Activated CD8-positive, alpha-beta T cell treated with anti-CD3 and anti-CD28 coated beads, Interleukin-2, amount 10 ng/mL, durations not matched to agents 7 days and 5 days (primary cell): ENCODE measurements at places on chromosomes 2 and 18.
A peak's percentile ranks its signal among the peaks of the same experiment; 100 is the strongest.

DNA sequence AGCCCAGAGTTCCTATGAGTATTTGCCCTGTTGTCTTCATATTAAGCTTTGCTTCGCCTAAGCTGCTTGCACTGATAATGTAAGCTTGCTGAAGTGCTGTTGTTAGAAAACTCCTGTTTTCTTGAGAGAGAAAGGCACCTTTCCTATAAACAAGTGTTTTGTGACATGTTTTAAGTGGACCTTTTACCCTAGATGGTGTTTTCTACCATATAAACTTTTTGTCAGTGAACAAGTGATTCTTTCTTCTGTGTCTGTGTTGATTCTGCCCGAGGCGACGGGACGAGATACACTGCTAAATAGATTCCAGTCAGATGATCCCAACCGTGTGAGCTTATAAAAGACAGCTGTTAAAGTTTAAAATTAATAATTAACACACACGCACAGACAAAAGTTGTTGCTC is 24.1 kb downstream of the CABLES1 start:
- no peak for DNase-seq

DNA sequence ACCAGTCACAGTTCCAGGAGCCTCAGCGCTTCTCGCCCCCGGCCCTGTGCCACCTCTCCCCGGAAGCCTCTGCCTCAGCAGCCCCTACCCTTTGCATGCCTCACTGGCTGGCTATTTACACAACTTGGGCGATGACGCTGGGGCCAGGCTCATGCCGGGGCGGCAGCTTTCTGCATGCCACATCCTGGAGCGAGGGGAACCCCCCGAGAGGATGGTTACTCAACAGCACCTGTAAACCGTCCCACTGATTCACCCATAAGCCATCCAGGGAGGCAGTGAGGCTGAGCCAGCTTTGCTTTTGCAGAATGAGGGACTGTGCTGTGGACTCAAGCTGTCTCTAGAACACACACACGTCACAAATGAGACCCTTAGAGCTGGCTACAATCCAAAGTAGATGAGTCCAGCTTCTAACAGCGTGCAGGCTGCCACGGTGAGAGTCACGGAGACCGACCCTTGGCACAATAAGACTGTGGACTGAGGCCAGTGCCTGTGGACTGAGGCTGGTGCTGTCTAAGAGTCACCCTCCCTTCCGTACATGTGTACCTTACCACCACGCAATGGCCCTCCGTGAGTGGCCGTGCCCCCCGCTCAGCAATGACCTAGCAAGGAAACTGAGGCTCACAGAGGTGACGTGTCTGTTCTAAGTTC is 45.6 kb upstream of the ODC1 start:
- DNase-seq, result peak; percentile 84

DNA sequence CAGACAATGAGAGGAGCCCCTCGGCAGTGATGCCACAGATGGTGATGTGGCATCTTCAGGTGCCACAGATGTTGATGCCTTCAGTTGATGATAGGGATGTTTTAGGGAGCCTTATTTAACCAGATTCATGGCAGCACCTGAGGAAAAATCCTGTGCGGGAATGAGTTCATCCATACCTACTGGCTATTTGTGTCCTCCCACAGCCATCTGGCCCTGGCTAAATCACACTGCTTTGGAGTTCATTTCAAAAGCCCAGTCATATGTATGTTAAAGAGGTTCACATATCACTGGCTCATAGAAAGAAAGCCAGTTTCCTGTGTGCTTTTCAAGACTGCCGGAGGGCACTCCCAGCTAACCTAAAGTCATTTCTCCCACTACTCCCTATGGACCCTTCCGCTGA is 131.3 kb downstream of the MCFD2 start:
- no peak for DNase-seq

DNA sequence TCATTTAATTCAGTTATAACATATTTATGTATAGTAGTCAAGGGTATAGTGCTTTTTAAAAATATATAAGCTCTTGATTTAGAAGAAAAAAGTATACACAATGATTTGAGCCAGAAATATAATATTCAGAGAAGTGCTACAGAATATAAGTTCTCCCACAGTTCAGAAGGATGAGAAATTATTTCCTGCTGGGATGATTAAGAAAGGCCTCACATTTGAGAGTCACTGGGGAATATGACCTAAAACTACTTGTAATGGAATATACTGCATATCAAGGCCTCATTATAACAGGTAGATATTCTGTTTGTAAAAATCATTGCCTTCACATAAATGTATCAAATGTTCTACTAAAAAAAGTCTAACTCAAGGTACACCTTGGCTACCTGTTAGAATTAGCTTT is 203.5 kb downstream of the MBD2 start:
- no peak for DNase-seq

GRCh38 chr2:70887208-70887549 is 48.5 kb upstream of the ATP6V1B1 start:
- no peak for DNase-seq

GRCh38 chr2:75586971-75587370 is 26.2 kb upstream of the EVA1A start:
- no peak for DNase-seq
